ENCODE measurements at places on chromosomes 4 and X.

GRCh38 chr4:112563431-112564200 lies 47.6 kb upstream of the NEUROG2 start:
- DNase-seq, result no peak

DNA sequence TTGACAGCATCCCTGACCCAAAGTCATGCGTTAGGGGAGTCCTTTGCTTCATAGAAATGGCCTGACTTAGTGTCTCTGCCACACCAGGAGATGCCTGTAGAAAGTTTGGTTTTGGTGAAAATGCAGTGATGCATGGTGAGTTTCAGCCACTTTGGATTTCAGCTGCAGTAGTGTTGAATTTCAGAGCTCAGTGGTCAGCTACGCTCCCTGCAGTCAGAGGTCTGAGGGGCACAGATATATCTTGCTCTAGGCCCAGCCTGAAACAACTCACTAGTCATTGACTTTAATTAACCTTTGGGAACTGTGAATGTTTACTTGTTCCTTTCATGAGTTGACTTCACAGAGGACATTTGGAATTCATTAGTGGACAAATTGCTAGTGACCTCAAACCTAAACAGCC lies 17.5 kb downstream of the RBMX2 start:
- DNase-seq, result no peak

- no peak for DNase-seq
Measured at GRCh38 chr4:20433097-20433705, 181.5 kb downstream of the SLIT2 start.

DNA sequence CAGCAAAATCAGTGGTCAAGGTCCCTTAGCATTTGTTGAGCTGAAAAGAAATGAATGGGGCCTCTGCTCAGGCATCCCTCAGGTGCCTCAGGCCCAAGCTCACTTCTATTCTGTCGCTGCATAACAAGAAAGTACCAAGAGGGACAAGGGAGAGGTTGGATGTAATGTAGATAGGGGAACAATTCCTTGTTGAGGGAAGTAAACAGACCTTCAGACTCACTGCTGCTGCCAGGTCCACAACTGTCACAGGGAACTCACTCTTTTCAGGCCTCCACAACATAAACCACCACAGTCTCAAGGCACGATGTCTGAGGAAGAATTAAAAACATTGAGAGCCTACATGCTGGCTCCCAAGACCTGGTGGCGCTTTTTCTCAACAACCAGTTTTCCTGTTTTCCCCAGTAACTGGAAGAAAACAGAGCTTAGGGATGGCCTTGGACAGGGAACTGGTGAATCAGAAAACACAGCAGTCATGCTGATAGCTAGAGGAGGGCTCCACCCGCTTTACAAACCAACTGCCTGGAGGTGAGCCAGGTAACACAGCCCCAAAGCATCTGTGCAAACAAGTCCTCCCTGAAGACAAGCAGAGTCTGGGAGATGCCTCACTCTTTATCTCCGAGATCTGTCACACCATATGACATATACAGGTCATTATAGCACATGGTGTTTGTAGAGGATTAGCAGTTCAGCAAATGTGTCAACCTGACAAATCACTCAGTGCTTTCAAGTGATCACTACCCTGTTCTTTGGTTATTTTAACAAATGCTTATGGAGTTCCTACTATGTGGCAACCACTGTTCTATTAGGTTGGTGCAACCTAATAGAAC lies 14.3 kb upstream of the AWAT1 start:
- no peak for DNase-seq

- no peak for DNase-seq
Measured at GRCh38 chrX:134636851-134637250, 21.4 kb downstream of the PLAC1 start.

GRCh38 chrX:129996120-129996519 lies 13.7 kb downstream of the BCORL1 start:
- no peak for DNase-seq

DNA sequence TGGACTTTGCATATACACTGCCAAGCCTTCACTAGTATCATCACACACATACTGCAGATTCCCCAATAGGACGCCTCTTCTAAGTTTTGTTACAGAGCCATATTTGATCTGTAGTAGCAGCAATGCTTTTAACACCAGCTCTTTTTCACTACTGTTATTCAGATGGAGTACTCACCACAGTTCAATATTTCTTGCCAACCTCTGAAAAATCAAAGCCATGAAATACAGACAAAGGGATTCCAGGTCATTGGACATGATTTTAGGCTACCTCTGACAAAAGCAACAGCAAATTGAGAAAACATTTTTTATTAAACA lies 390.7 kb upstream of the ADGRL3 start:
- DNase-seq, result no peak

DNA sequence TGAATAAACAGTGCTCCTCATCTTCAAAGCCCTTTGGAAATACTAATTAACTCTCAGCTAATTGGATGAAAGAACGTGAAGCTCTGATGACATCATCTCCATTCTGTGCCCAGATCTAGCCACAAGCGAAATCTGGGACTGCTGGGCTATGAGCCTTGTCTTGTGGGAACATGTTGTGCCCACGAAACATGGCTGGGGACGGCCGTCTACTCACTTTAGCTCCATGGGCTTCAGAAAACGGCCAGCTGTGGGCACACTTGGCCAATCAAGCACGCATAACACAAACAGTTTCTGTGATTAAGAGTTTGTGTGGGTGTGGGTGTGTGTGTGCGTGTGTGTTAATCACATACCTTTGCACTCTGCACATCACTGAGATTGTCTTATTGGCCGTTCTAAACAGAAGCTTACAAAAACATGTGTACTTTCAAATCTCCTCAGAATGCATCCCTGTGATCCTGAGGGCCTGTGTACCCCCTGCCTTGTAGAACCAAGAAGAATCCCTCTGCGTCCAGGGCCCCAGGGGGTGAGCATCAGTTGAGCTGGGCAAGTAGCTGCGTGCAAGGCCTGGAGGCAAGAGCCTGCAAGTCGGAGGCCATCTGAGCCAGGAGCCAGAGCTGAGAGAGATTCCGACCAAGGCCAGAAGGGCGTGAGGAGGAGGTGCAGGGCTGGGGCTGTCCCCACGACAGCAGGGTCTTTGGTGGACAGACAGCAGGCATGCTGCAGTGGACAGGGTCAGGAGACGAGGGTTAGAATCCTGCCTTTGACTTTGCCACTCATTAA lies 18.7 kb upstream of the ZNF185 start:
- DNase-seq, result peak; percentile 46

DNA sequence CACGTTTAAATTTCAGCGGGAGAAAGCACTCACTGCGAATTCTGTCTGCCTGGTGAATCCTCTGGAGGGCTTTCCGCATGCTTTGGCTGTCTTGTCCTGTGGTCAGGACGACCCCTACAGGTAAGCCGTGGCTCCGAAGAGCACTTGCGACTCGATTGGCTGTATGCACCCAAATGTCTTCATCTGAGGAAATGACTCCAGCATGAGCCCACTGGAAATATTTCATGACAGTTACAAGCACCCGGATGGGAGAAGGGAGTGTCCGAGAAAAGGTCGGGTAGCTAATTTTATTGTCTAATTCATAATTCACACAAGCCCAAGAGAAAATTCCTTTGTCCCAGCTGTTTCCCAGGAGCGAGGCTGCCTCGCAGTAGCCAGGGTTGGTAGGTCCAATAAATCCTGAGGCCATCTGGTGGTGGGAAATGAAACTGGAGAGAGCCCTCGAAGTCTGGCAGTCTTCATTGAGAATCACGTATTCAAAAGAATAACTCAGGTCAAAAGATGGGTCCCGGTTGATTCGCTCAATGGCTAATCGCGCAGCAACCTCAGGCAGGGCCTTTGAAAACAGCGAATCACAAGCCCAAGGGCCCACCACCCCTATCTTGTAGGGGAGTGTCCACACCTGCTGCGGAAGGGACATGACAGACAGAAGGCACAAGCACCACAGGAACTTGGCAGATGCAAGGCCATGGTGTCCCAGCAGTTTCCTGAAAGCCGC lies 6.6 kb downstream of the GUCY2F start:
- no peak for DNase-seq

DNA sequence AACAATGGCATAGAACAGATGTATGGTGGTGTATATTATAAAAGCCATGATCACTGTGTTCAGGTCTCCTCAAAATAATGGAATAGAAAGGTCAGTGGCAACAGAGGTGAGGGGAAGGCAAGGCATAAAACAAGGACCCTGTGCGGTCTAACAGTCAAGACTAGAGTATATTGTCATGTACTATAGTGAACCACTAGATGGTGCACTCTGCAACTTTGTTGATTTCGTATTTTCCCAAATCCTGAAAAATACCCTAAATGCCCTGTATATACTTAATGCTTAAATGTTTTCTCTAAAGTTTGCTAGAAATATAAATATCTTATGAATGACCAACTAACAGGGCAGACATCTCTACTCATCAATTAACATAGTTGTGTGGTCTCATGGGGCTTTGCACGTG lies 453.0 kb downstream of the PCDH11X start:
- DNase-seq, result no peak

DNA sequence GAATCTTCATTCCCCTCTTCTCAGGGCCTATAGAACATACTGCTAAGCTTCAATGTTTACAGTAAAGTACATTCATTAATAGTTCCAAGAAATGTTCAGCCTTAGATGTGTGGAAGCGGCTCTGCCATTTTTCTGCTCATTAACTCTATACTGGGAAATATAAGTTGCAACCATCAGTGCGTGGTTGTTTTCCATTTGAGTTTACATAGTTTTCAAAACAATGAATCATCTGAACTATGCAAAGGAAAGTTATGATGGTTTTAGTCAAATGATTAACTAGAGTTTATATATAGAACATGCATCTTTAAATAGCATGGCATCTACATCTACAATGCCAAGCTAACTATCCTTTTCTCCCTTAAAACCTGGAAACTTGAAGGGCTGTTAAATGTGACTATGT lies 29.6 kb downstream of the LEF1 start:
- DNase-seq, result no peak

GRCh38 chrX:155613927-155614559 lies 1.3 kb upstream of the TMLHE start:
- no peak for DNase-seq

GRCh38 chr4:27846951-27847350 lies 986.3 kb downstream of the STIM2 start:
- no peak for DNase-seq

DNA sequence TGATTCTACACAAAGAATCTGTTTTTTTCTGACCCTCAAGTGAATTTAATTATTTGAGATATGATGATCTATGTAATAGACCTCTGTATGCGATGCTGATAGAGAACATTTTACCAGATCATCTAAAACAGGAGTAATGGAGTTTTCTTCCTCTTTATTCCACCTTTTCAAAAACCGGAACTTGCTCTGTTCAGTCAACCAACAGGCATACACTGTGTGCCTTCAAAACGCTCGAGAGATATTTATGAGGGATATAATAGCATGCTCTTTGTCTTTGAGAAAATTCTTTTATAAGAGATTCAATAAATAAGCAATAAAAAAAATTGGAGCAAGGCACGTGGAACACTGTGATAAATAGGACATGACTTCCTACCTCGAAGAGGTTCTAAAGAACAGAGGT lies 2.0 kb downstream of the NYX start:
- DNase-seq, result no peak

GRCh38 chr4:171621646-171622045 lies 191.6 kb upstream of the GALNTL6 start:
- DNase-seq, result no peak

DNA sequence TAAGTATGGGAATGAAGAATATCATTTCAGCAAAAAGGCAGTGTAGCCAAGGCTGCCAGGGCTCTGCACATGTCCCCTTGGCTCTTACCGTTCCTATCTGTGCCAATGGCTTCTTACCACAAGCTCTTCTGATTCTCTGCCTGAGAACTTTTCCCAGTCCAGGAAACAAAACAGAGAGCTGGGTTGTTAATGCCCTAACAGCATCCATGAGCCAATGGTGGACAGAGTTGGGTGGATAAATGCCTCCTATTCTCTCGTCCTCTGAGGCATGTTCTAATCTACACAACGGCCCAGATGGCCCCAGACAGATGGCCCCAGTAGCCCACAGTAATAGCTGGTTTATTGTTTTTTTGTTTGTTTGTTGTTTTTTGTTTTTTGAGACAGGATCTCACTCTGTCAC lies 28.0 kb downstream of the SCD5 start:
- no peak for DNase-seq

GRCh38 chrX:124328765-124329164 lies 3.7 kb upstream of the TEX13D start:
- DNase-seq, result no peak

DNA sequence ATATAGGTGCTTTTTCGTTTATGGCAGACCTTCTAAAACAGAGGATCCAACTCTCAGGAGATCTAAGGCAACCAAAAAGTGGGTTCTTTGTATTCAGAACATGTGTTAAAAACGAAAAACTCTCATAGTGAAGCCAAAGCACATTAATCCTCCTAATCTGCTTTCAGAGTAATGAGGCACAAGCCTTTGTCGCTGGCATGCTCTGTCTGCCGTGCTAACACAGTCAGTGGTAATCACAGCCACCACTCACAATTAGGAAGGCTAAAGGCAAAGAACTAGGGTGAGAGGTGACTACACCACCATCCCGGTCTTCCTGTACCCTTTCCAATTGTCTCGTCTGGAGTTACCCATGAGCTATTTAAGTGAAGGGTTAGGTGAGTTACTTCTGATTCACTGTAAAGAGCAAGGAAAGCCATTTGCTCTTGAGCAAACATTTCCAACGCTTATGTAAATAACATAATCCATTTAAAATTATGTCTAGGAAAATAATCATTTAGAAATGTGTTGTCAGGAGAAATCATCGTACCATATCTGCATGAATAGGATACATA lies 40.7 kb downstream of the NPY2R start:
- no peak for DNase-seq

GRCh38 chrX:94057385-94057784 lies 383.4 kb downstream of the FAM133A start:
- DNase-seq, result no peak

DNA sequence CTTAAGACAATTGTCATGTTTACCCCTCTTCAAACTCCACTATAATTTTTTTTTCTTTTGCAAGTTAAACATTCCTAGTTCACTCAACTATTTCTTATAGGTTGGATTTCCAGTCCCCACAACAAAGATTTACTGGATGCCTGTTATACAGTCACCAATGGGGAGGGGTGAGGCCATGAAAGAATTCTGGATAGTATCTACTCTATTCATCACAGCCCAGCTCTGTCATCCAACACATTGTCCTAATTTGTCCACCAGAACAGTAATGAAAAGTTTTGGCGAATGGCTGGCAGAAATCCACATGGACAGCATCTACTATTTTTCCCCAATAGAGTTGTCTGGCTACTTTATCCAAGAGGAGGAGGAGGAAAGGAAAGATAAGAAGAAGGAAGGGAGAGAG lies 192.7 kb upstream of the S100G start:
- DNase-seq, result no peak

- no peak for DNase-seq
Measured at GRCh38 chrX:107714206-107714891, 61.2 kb downstream of the TSC22D3 start.

- no peak for DNase-seq
Measured at GRCh38 chr4:31667686-31668085, 947.5 kb downstream of the PCDH7 start.

DNA sequence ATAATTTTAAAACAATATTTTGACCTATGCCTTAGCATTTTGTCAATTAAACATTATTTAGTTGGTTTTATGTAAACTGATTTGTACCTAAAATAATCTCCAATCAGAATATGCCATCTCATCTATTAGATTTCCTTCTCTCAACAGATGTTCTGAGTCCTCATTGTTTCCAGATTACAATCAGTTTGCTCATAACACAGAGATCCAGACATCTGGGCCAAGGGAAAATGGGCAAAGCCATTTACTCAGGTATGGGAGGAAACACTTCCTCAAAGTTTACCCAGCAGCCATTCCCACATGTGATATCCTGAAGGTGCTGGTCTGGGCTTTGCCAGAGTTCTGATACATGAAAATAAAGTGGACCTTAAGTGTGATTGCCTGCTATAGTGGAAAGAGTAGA lies 217.9 kb upstream of the GPC4 start:
- no peak for DNase-seq

- DNase-seq, result no peak
Measured at GRCh38 chrX:38717871-38718270, 83.4 kb upstream of the MID1IP1 start.

Data from coronary artery (tissue), 2 donors.